ENCODE measurements at places on chromosomes 13 and 19.

DNA sequence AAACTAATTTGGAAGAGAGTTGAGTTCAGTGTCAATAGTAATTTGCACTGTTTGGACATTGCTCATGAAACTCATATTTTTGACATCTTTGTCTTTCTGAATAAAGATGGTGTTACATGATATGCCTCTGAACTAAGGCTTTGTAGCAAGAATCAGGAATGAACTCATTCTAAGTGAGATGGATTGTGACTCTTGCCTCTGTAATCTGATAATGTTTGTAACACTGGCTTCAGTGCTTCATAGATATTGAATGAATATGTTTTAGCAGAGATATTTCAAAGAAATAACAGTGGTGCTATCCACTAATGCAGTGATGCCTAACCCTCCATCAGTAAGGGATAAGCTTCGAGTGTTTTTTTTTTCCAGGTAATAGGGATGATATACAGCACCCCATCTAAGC is 32.9 kb downstream of the TEX26 start:
- no peak for DNase-seq

- no peak for DNase-seq
These were observed 10.9 kb upstream of the RCBTB1 start for GRCh38 chr13:49596221-49596620.

DNA sequence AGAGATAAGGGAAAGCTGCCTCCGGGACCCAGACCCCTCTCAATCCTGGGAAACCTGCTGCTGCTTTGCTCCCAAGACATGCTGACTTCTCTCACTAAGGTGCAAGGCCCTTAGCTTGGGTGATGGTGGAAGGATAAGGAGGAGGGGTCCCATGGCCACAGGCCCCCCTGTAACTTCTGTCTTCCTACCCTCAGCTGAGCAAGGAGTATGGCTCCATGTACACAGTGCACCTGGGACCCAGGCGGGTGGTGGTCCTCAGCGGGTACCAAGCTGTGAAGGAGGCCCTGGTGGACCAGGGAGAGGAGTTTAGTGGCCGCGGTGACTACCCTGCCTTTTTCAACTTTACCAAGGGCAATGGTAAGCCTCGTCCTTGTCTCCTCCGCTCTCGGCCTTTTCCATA is 2.0 kb downstream of the CYP2F1 start:
- no peak for DNase-seq

GRCh38 chr13:58773280-58773859 is 1141.8 kb downstream of the PCDH17 start:
- no peak for DNase-seq

DNA sequence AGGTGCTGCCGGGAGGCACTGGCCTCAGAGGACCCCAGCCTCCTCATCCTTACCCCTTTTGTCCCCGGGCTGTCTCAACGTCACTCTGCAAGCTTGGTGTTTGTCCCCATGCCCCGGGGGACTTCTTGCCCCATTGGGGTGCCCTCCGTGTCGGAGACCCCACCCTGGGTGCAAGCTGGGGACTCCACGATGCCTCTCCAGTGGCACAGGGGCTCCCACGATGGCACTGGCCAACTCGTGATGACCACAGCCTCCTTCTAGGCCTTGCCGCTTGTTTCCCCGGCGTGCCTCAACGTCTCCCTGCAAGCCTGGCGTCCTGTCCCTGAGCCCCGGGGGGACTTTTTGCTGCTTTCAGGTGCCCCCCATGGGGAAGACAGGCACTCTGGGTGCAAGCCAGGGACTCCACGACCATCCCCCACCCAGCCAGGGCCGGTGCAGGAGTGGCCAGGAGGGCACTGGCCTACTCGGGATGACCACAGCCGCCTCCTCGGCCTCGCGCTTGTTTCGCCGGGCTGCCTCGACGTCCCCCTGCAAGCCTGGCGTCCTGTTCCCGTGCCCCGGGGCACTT is 237.0 kb downstream of the TUBA3C start:
- DNase-seq: no peak

DNA sequence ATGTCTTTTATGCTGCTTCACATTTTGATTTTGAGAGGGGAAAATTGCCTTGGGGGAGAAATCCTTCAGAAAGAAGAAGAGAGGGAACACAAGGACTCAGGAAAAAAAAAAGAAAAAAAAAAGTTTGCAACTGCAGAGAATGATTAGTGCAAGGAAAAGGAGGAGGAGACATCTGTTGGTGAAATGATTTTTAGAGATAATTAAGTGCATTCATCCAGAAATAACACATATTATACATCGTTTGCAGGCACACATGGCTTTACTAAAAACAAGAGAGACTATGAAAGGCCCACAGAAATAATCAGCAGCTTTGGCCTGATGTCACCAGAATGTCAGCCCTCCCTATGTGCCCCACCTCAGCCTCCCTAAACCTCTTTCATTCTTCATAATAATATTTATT is 1058.2 kb downstream of the PCDH9 start:
- no peak for DNase-seq

DNA sequence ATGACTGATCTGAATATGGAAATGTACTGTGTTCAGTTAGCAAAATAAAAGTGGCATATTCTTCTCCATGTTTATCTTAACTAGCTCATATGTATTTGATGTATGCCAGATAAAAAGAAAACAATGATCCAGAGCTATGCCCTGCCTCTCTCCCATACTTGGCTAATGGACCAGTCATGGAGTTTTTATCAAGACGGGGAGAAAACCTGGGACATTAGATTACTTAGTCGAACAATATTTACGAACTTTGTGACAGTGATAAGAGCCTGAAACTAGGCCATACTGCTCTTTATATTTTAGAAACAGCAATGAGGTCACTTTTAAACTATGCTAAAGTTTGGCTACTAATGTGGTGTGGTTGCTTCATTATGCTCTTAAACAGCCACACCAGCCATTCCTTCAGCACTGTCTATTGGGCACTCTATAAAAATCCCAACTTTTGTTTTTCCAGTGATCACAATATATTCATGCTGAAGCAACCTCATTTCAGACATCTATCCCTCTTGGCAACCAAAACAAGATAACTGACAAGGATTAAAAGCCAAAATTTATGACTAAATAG is 265.0 kb downstream of the FGF14 start:
- no peak for DNase-seq

- no peak for DNase-seq
These were observed 62.0 kb downstream of the ABCC4 start for GRCh38 chr13:95239283-95239682.

GRCh38 chr13:31264151-31264550 is 64.4 kb downstream of the B3GLCT start:
- no peak for DNase-seq

- peak; percentile 70 for DNase-seq
These were observed 469 bp downstream of the COX6B2 start for GRCh38 chr19:55353803-55354697.

Data from HTR-8/SVneo (cell line).